Glomerular endothelial cell (primary cell): ENCODE measurements at places on chromosomes 16 and 17.

GRCh38 chr17:11418342-11418741 is 177.3 kb downstream of the SHISA6 start:
- DNase-seq: no peak

DNA sequence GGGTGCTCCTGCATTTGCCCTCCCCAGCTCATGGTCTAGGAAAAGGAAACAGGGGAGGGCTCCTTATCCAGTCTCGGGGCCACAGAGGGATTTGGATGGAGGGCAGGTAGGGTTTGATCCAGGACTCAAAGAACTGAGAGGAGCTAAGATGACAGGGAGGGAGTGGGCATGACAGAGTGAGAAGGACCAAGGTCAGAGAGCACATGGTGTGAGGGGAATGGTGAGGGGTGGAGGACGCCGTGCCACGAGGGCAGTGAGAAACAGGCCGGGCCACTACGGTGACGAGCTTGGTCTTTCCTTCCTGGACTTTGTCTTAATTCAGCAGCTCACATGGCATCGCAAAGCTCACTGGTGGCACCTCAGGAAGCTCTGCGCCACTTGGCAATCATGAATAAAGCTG is 35.2 kb downstream of the IRF8 start:
- DNase-seq: no peak

DNA sequence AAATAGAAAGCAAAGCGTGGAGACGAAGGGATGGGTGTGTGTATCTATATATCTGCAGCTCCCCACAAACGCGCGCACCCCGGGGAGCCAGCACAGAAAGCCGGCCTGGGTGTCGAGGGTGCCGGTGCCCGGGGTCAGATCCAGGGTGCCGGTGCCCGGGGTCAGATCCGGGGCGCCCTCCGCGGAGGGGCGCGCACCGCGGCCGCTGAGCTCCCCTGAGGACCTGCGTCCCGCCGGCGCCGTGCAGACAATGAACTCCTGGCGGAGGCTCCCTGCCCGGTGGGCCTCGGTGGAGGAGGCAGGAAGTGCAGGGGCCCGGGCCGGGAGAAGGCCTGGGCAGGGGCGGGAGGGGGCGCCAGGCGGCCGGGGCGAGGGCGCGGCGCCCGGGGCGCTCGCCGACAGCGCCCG is 1.1 kb downstream of the ZNF423 start:
- DNase-seq: no peak

DNA sequence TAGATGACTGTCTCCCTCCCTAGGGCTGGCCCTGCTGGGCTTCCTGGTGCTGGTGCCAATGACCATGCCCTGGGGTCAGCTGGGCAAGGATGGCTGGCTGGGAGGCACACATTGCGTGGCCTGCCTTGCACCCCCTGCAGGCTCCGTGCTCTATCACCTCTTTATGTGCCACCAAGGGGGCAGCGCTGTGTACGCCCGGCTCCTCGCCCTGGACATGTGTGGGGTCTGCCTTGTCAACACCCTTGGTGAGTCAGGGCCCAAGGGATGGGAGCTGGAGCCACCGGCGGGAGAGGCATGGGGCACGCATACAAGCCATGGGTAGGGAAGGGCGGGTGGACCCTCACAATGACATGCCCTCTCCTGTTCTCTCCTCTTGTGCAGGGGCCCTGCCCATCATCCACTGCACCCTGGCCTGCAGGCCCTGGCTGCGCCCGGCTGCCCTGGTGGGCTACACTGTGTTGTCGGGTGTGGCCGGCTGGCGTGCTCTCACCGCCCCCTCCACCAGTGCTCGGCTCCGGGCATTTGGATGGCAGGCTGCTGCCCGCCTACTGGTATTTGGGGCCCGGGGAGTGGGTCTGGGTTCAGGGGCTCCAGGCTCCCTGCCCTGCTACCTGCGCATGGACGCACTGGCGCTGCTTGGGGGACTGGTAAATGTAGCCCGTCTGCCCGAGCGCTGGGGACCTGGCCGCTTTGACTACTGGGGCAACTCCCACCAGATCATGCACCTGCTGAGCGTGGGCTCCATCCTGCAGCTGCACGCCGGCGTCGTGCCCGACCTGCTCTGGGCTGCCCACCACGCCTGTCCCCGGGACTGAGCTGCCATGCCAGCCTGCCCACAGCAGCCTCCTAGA is 2.2 kb downstream of the PAQR4 start:
- DNase-seq: no peak

GRCh38 chr17:10210151-10210574 is 11.8 kb upstream of the GAS7 start:
- DNase-seq: no peak

DNA sequence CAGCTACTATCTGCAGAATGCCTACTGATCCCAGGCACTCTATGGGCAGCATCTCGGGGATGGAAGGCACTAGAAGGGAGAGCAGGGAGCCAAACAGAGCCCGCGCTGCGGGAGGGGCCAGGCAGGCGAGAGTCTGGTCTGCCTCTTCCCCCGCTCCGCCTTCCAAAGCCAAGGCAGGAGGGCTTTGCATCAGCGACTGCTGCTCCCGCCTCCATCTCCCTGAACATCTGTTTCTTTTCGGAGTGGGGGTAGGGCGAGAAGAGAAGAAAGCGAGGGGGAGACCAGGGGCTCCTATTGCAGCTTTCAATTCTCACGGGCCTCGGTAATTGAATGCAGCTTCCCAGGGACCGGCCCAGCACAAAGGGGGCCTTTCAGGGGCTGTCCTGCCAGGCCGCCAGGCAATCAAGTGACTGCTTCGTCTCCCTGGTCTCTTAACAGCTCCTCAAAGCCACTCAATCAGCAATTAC is 31.4 kb upstream of the CDC42EP4 start:
- no peak for DNase-seq
